ENCODE measurements at places on chromosomes 1 and 21.

DNA sequence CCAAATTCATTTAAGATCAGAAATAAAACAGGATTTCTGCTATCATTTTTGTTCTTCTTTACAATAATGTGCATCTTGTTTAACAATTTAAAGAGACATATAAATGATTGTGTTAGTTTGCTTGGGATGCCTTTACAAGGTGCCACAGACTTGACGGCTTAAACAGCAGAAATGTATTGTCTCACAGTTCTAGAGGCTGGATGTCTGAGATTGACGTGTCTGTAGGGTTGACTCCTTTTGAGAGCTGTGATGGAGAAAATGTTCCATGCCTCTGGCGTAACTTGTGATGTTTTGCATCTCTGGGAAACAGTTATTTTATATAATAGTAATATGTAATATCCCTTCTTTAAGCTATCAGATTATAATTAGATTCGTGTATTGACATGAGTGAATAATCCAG is 1091.6 kb upstream of the PRMT6 start:
- DNase-seq, result no peak

DNA sequence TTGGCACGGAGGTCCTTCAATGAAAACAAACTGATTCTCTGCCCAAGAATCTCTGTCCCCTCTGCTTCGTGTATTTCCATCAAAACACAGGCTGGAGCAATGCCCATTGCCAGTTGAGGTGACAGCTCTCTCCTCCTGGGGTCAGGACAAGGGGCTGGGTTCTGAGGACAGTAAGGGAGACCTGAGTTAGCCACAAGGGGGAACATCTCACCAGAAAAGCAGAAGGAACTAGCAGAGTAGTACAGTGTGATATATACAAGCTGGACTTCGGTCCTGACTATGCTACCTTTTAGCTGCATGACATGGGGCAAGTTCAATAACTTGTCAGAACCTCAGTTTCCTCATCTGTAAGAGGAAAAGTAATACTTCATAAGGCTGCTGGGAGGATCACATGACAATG is 50.3 kb downstream of the SYT2 start:
- peak; percentile 51 for DNase-seq

DNA sequence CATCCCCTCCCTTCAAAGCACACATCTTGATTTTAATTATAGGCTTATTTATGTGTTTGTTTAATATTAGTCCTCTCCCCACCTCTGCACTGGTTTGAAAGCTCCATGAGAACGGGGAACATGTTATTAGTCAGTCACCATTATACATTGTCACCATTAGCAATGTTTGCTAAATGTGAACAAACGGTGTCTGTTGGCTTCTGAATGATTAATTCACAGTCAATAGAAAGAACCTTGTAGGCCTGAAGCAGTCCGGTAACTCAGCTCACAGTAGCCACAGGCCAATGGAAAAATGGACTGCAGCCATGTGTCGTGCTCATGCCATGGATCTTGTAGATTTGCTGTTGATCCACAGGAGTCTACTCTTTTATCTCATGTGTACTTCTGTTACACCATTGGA is 49.7 kb upstream of the NHLH2 start:
- no peak for DNase-seq

- no peak for DNase-seq
These were observed 7.0 kb downstream of the PALMD start for GRCh38 chr1:99652881-99653281.
